Right ventricle myocardium superior (tissue), 1 donor: ENCODE measurements at places on chromosomes 16 and 17. TPM values are rescaled to one million over a fixed set of nuclear protein-coding genes. Genes with fewer than 3 reads are reported as not detected.

The COX6A2 gene
- total RNA-seq = 1,514 TPM

The KCNH4 gene
- total RNA-seq = 0.13 TPM

The PPL gene
- 14.9 TPM for total RNA-seq

The PRAC2 gene
- not detected for total RNA-seq

The TEKT5 gene
- not detected for total RNA-seq

The C17orf50 gene
- total RNA-seq = not detected

The CCL3 gene
- total RNA-seq = 0.27 TPM

The ABCA10 gene
- 6.9 TPM for total RNA-seq

The GFOD2 gene
- 7.8 TPM for total RNA-seq

The SDR42E1 gene
- total RNA-seq = 0.73 TPM

The TSPOAP1 gene
- 13.6 TPM for total RNA-seq

The KRT14 gene
- not detected for total RNA-seq

The KLHL11 gene
- 3.0 TPM for total RNA-seq

The FMNL1 gene
- total RNA-seq = 12.0 TPM

The IKZF3 gene
- 0.22 TPM for total RNA-seq

The ABCA8 gene
- 52.9 TPM for total RNA-seq

The IRX5 gene
- 11.6 TPM for total RNA-seq

The CNGB1 gene
- total RNA-seq = not detected

The WNK4 gene
- not detected for total RNA-seq

The RNF227 gene
- 0.78 TPM for total RNA-seq

The SPATA22 gene
- total RNA-seq = 0.51 TPM

The CES3 gene
- total RNA-seq = 2.0 TPM

The KRTAP1-3 gene
- total RNA-seq = not detected

The TMEM235 gene
- not detected for total RNA-seq

The CPNE7 gene
- total RNA-seq = not detected

The AP1G1 gene
- 27.2 TPM for total RNA-seq

The CRISPLD2 gene
- 23.5 TPM for total RNA-seq

The MT1M gene
- total RNA-seq = 5.4 TPM

The PRSS8 gene
- not detected for total RNA-seq

The TGFB1I1 gene
- total RNA-seq = 13.2 TPM

The SHISA6 gene
- 0.56 TPM for total RNA-seq

The KRTAP9-2 gene
- not detected for total RNA-seq

The GAS2L2 gene
- total RNA-seq = 0.11 TPM

The FOXC2 gene
- total RNA-seq = 1.4 TPM

The IL32 gene
- 42.6 TPM for total RNA-seq

The RAB26 gene
- total RNA-seq = 0.43 TPM

The CLEC3A gene
- not detected for total RNA-seq

The NXN gene
- 20.2 TPM for total RNA-seq
